Stimulated activated CD4-positive, alpha-beta T cell treated with anti-CD3 and anti-CD28 coated beads, Interleukin-2, amount 100 ng/mL, for 48 hours (primary cell): ENCODE measurements at places on chromosomes 7 and 10.

DNA sequence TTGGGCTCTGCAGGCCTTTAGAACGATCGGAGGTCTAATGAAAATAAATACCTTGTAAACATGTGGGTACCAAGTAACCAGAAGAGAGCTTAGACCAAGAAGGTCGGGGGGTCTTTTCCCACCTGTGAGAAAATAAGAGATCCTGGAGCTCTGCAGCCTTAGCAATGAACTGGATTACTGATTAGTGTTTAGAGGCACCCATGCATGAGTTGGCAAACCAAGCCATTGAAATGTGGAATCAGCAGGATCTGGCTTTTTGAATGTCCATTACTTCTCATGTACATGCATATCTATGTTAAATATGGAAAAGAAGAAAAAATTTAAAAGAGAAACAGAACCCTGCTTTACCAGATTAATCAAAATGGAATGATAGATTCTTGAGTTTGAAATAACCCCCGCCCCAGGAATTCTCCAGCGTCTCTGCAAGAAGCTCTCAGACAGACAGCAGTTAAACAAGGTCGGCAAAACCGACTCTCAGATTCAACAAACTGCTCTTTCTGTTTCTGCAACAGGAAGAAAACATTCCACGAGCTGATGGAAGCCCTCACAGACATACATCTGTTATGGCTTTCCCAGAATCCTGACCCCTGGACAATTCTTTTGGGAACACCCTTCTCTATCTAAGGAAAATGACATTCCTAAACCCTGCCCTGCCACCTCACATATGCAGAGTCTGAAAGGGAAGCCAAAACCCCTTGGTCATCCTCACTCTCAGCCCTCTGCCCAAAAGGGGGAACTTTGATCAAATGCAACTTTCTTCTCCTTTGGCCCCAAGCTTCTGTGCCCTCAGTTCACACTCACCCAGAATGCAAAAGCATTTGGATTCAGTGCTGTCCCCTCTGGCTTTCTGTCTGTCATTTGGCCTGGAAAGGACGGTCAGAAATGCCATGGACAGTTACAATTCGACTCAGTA, 78.7 kb upstream of the EN2 start:
- DNase-seq = no peak

DNA sequence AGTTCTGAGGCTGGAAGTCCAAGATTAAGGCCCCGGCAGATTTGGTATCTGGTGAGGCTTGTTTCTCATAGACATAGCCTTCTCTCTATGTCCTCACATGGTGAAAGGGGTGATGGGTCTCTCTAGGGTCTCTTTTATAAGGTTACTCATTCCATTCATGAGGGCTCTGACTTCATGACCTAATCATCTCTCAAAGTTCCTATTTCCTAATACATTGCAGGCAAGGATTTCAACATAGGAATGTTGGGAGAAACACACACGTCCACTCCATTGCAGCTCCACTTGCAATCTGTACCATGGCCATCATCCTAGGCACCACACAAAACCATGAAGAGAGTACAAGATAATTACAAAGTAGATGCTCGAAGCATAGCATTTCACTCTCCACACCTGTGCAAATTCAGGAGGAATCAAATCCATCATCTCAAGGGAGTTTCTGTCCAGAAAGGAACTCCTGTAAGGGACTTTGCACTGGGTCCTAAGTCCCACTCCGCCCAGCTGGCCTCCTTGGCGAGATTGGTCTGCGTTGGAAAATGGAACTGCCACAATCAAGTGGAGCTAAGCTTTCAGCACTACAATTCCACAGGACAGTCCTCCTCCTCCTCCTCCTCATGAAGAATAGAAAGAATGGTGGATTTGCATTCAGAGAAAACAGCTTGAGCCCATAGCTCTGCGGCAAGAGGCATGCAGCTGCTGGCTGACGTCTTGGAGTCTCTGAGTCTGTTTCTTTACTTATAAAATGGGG, 8.8 kb downstream of the DDC start:
- DNase-seq = no peak

GRCh38 chr10:75464478-75465449, 33.3 kb downstream of the LRMDA start:
- no peak for DNase-seq

DNA sequence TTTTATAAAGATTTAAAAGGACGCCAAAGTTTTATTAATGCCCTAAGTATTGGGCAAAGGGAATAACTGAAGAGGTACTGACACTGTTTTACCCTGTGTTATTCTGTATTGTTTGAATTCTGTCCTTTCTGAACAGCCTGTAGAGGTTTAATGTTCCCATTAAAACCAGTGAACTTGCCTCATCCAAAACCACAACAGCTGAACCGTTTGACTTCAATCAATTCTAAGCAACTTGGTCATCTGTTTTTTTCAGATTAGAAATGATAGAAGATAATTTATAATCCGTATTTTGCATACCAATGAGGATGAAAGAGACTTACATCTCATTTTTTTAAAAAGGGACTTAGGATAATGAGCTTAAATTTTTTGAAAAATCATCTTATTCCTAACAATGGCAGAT, 40.4 kb downstream of the HACD1 start:
- DNase-seq = no peak

DNA sequence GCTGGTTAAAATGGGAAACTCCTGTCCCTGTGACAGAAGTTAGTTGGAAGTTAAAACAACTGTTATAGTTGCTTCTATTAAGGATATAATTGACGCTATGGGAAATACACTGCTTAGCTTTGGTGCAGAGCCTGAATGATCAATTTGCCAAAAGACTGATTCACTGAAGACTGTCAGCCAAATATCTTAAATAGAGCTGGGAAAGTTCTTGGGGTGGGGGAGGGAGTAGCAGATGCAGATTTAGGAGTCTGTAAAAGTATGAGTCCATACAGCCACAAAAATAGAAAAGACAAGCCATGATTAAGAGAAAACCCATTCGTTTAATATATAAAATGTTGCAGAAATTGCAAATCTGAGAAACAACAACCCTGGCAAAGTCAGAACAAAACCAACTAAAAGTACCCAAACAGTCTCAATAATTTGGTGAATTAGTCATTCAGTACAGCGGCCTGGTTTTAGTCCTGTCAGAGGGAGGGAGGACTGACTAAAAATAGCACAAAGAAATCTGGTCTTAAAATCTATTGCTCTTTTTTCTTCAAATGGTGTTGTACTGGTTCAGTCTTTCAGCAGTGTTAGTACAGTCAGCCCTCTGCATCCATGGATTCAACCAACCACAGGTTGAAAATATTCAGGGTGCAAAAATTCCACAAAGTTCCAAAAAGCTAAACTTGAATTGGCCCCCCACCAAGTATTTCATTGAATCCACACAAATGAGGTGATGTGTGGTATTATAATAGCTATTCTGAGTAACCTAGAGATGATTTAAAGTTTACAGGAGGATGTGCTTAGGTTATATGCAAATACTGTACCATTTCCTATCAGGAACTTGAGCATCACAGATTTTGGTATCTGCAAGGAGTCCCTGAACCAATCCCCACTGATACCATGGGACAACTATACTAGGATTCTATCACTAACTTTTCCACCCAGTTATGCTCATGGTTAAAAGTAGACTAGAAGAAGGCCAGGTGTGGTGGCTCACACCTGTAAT, 30.0 kb downstream of the STK17A start:
- no peak for DNase-seq

DNA sequence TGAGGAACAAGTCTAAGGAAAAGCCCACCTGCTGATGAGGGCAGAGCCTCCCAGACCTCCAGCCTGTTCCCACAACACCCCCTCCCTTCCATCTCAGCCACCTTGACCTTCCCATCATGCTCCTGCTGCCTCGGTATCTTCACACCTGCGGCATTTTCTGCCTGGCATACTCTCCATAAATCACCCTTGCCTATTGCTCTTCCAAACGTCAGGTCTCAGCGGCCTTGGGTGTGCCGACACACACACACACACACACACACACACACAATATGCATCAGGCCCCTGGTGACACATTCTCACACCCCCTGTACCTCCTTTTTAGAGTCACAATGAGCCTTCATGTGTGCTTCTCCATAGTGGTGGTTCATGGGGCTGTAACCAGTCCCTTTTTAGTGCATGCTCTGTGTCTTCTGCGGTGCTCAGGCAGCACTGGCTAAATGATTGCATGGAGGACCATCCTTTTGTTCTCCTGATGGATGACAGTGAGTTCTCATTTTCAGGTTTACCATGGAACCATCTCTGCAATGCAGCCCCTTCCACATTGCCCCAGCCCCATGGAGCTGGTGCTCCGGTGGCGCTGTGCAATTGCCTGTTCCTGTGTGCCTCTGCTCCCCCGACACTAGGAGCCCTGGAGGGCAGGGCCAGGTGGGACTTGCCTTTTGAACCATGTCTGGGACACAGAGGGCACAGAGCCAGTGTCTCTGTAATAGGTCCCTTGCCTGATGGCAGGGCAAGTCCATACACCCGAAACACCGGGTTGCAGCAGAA, 4.5 kb downstream of the ADIRF start:
- no peak for DNase-seq
